ENCODE measurements at places on chromosomes 1 and 21.

DNA sequence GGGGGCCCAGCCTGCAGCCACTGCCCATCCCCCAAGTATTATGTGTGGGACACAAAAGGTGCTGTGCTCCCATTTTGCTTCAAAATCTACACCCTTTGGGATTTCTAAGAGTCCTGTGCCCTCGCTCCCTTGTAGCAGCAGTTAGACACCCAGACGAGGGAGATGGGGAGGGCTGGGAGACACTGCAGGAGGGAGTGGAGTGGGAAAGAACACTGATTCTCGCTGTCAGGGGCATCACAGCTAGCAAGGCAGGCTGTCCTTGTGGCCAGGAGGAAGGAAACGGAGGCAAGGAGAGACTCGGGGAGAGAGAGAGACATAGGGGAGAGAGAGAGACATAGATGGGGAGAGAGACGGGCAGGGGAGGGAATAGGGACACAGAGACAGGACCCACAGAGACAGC, 38.5 kb downstream of the CSMD2 start:
- no peak for DNase-seq

DNA sequence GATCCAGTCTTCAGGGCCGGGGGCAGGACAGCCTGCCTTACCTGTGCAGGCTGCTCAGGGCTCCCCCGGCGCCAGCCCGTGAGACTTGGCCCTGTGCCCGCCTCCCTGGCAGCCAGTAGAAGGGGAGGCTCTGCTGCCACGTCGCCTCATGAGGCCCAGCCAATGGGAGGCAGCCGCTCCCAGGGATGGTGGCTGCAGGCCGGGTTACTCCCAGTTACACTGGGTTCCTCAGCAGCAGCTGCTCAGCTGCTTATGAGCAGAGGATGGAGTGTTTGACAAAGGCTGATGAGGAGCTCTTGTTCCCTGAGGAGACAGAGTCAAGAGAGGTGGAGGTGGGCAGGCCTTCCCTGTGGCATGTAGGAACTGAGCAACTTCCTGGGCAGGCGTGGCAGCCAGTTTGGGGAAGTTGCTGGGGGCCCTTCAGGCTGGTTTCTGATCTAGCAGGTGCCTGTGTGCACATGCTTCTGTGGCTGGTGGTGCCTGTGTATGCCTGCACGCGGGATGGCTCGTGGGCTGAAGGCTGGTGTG, 5.5 kb downstream of the MFSD2A start:
- no peak for DNase-seq

DNA sequence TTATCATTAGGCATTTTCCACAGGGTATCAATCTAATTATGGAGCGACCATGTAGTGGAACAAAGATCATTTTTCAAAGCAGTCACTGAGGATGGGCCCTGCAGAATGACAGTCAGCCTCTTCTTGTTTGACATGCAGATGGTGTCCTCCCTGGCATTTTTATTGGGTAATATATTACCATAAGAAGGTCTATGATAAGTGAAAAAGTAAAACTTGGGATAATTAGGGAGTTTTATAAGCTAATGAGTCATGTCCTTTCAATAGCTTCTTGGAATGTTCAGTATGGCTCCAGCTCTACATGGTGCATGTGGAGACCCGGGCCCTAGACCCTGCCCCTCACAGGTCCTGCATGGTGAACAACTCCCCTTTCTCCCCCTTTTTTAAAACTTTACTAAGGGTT, 232.2 kb upstream of the COA6 start:
- no peak for DNase-seq

DNA sequence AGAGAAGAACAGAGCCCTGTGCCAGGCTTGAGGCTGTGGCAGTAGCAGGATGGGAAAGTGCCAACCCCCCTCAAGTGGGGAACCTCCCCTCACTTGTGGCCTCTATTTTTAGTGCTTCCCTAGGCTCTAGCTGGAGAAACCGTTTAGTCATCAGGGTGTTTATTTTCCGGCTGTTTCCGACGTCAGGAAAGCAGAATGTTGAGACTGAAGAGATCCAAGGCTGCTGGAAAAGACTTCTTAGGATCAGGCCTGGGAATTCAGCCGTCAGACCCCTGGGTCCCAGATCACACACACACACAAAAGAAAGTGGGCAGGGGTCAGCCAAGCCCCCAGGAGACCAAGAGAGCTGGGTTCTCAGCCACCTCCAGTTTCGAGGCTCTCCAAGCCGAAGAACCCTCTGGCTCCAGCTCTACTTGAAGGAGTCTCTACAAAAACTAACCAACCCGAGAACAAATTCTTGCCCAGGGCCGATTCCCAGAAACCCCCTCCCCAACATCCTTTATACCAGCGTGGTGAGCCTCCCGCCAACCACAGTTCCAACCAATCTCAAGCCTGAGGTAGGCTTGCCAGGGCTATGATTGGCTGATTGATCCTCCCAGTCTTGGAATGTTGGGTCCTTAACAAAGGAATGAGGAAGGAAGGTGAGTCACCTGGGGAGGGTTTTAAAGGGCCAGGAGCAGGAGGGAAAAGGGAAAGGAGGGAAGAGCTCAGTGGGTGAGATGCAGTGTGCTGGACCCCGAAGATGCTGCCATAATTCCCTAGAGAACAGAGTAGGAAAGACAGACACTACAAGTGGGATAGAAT, 2.5 kb upstream of the MEF2D start:
- DNase-seq, result peak; percentile 32

DNA sequence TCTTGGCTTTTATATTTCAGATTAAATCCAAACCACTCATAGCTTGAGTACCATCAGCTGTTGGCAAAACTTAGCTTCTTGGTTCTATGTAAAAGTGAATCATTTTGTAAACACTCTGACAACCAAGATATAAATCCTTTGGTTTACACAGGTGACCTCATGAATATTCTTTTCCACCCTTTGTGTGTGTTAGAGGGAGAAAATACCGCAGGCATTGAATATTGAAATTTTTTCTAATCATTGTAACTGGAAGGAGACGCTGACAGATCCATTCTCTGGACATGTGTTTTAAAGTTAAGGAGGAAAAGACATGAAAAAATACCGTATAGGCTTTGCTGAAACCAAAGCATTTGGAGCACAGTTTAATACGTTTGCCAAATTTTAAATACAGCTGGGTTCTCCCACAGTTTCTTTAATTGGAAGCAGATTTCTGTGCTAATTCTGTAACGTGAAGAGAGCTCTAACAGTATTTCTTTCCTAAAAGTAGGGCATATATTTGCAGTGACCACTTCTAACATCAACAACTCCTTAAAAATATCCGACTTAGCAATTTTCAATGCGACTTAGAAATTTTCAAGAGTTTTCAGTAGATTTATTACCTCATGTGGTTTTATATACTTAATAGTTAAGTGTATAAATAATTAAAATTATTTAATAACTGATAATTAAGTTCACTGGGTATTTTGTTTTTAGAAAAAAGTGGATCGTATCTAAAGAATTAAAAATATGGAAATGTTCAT, 388.2 kb downstream of the USP25 start:
- DNase-seq, result no peak

DNA sequence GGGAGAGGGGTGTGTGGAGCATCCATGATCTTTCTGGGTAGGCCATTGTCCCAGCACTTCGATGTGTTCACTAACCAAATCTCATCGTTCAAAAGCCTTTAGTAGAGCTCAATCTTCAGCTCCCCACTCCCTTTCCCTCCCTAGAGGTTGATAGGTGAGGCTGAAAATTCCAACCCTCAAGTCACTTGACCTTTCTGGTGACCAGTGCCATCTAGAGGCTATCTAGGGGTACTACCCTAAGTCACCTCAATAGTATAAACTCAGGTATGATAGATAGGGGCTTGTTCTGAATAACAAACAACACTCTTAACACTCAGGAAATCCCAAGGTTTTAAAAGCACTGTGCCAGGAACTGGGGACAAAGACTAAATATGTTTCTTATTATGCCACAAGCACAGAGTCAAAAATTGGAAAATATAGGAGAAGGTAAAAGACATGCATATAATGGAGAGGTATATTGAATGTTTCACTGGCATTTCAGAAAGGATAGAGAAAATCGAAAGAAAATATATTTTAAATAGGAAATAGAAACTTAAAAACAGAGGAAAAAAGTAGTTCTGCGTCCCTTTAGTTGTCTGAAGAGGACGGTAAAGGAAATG, 42.9 kb upstream of the CD53 start:
- no peak for DNase-seq

DNA sequence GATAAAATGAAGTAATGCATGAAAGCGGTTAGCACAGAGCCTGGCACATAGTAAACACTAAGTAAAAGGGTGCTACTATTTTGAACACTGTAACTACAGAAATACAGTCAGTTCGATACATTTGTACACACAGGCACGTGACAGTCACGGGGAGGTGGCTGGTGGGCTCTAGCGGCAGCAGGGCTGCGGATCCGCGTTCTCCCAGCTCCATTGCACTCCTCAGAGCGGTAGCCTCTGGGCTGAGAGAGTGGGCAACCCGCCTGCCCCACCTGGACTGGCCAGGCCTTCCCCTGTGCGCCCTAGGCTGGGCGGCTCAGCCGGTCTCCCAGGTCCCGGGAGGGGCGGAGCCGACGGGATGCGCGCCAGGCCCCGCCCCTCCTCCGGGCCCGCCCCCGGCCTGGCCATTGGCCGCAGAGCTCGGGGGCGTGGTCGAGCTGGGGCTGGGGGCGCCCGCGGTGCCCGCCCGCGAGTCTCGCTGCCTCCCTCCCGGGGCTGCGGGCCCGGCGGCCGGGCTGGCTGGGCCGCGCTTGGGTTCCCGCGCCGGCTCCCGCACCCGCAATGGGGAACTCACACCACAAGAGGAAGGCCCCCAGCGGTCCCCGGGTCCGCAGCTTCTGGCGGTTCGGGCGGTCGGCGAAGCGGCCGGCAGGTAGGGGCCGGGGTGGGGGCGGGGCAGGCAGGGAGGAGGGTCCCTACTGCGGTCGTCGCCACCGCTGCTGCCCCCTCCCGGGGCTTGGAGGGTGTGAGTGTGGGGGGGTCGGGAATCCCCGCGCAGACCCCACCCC, 51.2 kb upstream of the SYNC start:
- DNase-seq, result peak; percentile 32

GRCh38 chr1:40625076-40625475, 40.4 kb downstream of the RIMS3 start:
- DNase-seq, result peak; percentile 10

GRCh38 chr1:91080650-91081049, 58.8 kb upstream of the ZNF644 start:
- DNase-seq, result no peak

DNA sequence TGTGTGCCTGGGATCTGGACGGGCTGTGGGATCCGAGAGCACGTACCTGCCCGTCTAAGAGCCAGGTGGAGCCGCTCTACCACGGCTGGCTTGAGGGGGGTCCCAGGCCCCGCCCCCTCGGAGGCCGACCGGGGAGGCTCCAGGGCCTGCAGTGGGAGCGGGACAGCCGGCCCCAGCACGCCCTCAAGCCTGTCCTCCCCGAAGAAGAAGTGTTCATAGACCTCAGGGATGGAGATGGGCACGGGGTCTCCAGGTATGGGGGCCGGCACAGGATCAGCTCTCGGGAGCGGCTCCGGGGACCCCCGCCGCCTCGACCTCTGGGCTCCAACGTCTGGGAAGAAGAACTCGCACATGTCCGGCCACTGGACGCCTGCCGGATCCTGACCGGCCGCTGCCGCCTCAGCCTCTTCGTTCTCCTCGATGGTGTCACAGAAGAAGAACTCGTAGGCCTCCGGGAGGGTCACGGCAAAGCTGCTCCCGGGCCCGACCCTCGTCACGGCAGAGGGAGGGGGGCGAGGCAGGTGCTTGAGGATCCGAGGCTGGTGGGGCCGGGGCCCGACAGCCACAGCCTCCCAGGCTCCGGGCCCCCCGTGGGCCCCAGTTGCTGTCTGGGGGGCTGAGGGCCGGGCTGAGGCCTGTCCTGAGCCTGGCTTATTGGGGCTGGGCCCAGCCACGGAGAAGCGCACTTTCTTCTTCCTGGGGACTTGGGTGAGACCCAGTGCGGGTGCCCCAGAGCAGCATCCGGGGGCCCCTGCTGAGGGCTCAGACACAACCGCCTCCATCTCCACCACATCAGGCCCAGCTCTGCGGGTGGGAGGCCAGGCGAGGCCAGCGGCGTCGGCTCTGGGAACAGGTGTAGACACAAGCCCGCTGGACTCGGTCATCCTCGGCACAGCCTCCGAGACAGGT, 2.8 kb downstream of the PERM1 start:
- no peak for DNase-seq

DNA sequence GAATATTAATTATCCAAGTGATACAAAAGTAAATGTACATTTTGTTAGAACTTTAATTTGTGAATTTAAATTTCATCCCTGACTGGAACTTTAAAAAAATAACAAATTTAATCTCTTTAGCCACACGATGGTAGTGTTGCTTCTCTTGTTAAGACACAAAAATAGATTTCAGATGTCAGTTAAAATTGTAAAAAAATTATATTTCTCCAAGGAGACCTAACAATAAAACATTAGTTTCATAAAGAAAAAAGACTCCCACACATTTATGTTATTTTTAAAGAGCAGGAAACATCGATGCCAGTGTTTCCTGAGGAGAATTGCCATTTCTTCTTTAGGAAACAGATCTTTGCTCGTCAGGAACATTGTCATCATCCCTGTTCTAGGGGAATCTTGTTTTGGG, 74.0 kb upstream of the DEPDC1 start:
- DNase-seq, result no peak

GRCh38 chr1:57423656-57424211, at the start of gene DAB1:
DAB1 (minus strand) TSS chr1:57424060; CDS start chr1:57291030, 133,030 bp downstream.
- DNase-seq, result no peak

DNA sequence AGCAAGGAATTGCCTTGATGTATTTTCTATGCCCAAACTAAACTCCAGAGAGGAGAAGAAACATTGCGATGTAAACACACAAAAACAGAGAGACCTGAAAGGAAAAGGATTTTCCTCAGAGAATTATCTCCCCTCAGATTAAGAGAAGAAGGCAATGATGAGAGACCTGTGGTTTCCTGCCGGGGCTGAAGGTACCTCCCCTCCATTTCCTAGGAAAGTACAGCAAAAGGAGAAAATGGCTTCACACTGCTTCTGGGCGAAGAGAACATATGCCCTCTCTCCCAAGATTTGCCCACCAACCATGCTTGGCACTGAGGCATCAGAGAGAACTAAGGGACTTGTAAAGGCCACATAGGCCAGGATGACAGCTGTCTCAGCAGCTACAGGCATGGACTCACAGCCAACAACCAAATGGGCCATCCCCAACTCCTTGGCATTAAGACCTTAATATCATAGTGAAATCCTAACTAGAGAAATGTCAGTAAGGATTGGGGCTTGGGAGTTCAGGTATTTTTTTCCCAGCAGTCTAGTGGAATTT, 523.0 kb downstream of the PTPRC start:
- DNase-seq, result no peak

DNA sequence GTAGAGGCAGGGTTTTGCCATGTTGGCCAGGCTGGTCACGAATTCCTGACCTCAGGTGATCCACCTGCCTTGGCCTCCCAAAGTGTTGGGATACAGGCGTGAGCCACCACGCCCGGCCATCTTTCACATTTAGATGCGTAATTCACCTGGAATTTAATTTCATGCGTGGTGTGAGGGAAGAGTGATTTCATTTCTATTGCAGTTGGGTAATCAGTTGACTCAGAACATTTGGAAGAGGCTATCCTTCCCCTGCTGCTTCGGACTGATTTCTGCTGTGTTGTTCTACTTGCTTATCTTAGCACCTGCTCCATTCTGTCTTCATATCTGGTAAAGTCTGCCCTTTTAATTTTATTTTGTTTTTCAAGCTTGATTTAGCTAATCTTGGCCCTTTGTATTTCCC, 19.1 kb downstream of the DIP2A start:
- no peak for DNase-seq

GRCh38 chr1:198171667-198172540, 15.1 kb downstream of the NEK7 start:
- no peak for DNase-seq
